Foreskin fibroblast (primary cell): ENCODE measurements at places on chromosomes 3 and 15.

DNA sequence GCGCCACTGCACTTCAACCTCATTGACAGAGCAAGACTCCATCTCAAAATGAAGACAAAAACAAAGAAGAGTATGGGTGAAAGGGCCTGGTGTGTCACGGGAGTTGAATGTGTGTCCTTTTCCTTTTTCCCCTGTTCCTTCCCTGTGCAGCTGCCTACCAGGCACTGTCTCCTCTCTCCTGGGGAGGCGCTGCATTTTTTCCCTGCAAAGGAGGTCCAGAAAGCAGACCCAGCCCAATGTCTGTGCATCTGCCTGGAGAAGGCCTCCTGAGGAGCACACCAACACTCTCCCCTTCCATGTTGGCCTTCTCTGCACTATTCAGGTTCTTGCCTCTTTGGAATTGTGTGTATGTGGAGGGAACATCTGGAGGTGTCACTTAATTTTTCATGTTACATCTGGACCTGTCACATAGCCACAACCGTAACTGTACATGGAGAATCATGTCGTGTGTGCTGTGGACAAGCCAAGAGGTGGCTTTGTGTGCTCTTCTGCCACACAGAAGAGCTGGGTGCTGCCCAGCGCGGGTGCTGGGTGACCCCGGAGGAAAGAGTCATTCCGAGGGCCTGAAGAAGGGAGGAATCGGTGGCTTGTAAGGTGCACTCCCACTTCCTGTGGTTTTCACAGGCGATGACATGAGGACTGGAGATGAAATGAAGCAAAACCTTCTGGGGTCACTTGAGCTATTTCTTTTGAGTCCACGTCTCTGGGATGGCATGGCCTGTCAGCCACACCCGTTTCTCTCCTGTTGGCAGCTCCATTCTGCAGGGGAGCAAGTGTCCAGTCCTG lies 46.5 kb upstream of the CGNL1 start:
- no peak for DNase-seq

DNA sequence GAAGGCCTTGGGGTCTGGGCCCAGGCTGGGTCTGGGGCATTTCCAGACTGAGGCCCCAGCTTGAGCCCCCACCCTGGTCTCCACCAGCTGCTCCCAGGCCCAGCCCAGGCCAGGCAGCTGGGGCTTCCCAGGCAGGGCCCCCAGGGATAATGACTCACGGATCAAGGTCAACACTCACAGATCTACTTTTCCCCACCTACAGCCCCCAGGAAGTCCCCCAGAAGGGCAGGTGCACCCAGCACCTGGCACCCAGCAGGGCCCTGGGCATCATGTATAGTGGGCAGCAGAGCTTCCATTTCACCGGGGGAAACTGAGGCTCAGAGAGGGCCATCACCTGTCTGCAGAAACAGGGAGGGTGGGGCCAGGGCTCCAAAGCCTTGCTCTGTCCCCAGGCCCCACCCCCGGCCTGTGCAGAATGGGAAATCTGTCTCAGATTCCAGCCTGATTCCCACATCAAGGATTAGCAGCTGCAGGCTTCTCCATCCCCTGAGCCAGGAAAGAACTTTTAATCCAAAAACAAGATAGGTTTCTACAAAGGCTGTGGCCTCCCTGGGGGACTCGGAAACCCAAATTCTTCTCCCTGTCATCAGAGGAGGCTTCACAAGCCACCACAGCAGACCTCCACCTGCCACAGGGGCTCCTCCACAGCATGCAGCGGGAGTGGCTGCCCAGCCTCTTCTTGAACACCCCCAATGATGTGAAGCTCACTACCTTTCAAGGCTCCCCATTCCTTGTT lies 49.8 kb downstream of the IQSEC1 start:
- no peak for DNase-seq

GRCh38 chr15:101239724-101240136 lies 12.1 kb downstream of the CHSY1 start:
- no peak for DNase-seq

GRCh38 chr3:54514006-54514405 lies 391.7 kb downstream of the CACNA2D3 start:
- DNase-seq: no peak

GRCh38 chr15:50854601-50855490 lies 53.6 kb upstream of the AP4E1 start:
- DNase-seq: peak; percentile 54

GRCh38 chr15:39358441-39359041 lies 222.3 kb upstream of the THBS1 start:
- DNase-seq: peak; percentile 53

GRCh38 chr15:61921093-61921492 lies 139.2 kb downstream of the VPS13C start:
- DNase-seq: peak; percentile 12

DNA sequence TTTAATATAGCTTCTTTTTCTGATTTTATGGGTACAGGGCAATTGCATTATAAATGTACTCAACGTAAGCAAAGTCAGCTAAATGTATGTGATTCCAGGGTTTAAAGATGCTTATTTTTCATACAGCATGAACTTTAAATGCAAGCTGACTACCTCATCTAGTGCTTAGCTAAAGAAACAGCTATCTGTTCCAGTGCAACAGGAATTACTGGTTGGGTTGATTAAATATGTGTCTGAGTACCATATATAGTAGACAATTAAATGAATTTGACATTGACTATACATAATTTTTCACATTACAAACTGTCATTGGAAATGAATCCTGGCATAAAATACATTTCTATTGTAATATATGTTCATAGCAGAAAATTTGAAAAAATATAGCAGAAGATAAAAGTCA lies 26.3 kb upstream of the SV2B start:
- DNase-seq: no peak

GRCh38 chr3:122691195-122691594 lies 10.6 kb downstream of the PARP14 start:
- peak; percentile 44 for DNase-seq

DNA sequence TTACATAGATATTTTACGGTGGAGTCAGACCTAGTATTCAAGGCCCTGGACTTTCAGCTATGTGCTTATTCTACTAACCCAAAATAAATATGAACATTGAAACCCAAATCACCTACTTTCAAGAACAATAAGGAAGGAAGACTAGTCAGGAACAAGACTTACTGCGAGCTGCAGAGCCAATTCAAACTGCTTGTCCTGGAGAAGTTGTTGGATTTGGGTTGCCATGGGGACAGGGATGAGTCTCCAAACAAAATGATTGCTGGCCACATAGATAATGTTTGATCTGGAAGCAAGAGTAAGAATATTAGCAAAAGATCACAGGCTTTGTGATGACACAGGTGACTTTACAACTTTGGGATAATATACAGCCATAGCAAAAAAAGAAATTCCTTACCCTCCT lies 21.6 kb upstream of the PLA2G4F start:
- no peak for DNase-seq
